ENCODE measurements at places on chromosomes 1 and 21. TPM values are rescaled to one million over a fixed set of nuclear protein-coding genes. Genes with fewer than 3 reads are reported as not detected.

Gene HSD3B1
- total RNA-seq, result not detected

Gene CFAP141
- not detected for total RNA-seq

Gene DCST2
- 0.46 TPM for total RNA-seq

Gene DNALI1
- total RNA-seq, result 10.6 TPM

Gene PEX11B
- total RNA-seq, result 32.1 TPM

Gene CCDC27
- total RNA-seq, result not detected

Gene KCNJ15
- total RNA-seq, result under 0.01 TPM

Gene AURKAIP1
- total RNA-seq, result 39.2 TPM

Gene UTS2
- not detected for total RNA-seq

Gene ARHGAP30
- 1.6 TPM for total RNA-seq

Gene ASTN1
- total RNA-seq, result 109 TPM

Gene PADI1
- total RNA-seq, result 0.92 TPM

Gene TCHHL1
- total RNA-seq, result not detected

Gene WNT9A
- total RNA-seq, result 2.8 TPM

Gene OR2L3
- 0.92 TPM for total RNA-seq

Gene C1orf115
- total RNA-seq, result 9.7 TPM

Gene BRINP3
- total RNA-seq, result 117 TPM

Gene S100A7
- not detected for total RNA-seq

Gene PGLYRP3
- not detected for total RNA-seq

Gene SETSIP
- not detected for total RNA-seq

Gene SPATA46
- not detected for total RNA-seq

Gene SLC22A15
- 28.6 TPM for total RNA-seq

Gene NEK7
- total RNA-seq, result 62.5 TPM

Gene PHC2
- 38.5 TPM for total RNA-seq

Gene VWA5B1
- 4.8 TPM for total RNA-seq

Gene NBPF8
- total RNA-seq, result 9.5 TPM

Gene SYT6
- 19.1 TPM for total RNA-seq

Gene SPATA45
- 3.2 TPM for total RNA-seq

Gene LORICRIN
- total RNA-seq, result 0.69 TPM

Gene AZIN2
- total RNA-seq, result 14.1 TPM

Gene HTR1D
- 1.2 TPM for total RNA-seq

Gene GPR25
- 0.46 TPM for total RNA-seq

Gene RPTN
- total RNA-seq, result not detected

Gene DTL
- 5.5 TPM for total RNA-seq

Gene SYTL1
- total RNA-seq, result 0.46 TPM

Gene LRRC71
- 1.2 TPM for total RNA-seq

Gene BPNT1
- total RNA-seq, result 19.8 TPM

Measured in diencephalon (tissue), 1 donor.